Left renal pelvis (tissue), 4 donors: ENCODE measurements at places on chromosomes 16 and 17. TPM values are rescaled to one million over a fixed set of nuclear protein-coding genes. Genes with fewer than 3 reads are reported as not detected.

PHKB gene
- 79.4 TPM for polyA plus RNA-seq

LITAFD gene
- polyA plus RNA-seq = not detected

PPP1R27 gene
- polyA plus RNA-seq = not detected

FTSJ3 gene
- polyA plus RNA-seq = 58.3 TPM

C17orf100 gene
- 8.0 TPM for polyA plus RNA-seq

DOC2B gene
- 89.6 TPM for polyA plus RNA-seq

CHD9NB gene
- 10.4 TPM for polyA plus RNA-seq

DNA sequence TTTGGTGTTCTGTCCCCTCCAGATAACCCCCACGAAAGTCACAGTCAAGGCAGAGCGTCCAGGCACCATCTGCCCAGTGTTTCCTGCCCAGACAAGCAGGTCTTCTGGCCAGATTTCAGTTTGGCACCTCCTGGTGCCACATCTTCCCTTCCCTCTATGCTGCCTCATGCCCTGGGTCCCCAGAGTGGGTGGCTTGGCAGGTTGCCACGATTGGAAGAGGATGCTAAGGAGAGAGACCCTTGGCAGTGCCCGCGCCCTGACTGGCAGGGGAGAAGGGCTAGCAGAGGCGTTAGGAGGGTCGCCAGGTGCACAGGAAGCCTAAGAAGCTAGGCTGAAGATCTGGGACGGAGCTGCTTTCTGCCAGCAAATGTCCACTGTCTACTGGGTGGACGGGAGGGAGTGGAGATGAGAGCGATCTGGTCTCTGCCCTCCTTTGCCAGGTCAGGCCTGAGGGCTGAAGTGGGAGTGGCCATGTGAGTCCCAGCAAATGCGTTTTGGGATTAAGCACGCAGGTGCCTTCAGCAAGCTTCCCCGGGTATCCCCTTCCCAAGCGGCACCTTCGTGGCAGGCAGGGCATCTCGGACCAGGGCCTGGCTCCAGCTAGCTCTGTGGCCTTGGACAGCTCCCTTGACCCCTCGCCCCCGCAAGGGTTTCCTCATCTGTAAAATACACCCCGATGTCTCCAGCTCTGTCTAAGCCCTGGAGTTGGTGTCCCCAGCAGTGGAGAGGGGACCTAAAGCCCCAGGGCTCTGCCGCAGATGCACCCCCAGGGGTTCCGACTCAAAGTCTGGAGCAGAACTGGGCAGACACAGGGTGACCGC is 13.4 kb upstream of the CD300A start:
- DNase-seq = no peak

DNA sequence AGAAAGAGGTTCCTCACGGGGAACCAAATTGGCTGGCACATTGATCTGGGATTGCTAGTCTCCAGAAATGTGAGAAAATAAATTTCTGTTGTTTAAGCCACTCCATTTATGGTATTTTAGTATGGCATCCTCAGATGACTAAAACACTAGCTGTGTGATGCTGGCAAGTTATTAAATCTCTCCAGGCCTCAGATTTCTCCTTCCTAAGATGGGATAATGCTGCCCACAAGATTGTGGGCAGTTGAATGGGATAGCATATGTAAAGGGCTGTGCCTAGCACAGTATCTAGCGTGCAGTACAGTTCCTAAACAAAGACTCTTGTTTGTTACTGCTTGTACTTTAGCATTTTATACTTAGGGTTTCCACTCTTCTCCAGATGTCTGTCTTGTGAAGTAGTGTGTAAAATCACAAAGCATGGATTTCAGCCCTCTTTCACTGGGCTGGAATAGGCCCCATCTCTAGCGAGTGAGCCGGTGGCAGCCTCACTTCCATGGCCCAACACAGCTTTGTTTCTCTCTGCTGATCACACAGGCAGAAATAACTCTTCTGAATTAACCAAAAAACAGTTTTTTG is 38.2 kb upstream of the PHAF1 start:
- DNase-seq = no peak

DNA sequence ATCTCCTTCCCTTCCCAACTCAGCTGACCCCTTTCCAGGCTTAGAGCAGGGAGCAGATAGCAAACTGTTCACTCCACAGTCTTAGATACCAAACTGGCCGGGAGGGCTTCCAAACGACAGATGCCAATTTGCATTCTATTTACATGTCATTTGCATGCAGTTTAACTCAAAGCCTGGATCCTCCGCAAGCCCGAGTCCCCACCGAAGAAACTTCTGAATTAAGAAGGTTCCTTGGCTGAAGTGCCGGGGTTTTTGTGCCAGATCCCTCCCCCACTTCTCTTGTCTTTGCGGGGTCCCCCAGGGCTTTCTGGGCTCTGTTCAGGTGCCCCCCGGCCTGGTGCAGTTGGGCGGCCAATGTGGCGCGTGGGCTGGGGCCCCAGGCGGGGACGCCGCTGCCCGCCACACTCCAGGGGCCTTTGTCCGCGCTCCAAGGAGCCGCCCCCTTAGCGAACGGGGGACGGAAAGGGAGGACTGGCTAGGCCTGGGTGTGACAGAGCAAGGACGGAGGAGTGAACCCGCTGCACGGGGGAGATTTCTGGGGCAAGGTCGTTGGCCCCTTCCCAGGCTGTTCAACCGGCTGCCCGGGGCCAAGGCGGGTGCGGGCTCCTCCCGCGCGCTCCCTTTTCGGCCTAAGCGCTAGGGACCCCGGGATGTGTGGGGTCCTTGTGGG is 1.2 kb downstream of the GPRC5B start:
- DNase-seq = no peak

DNA sequence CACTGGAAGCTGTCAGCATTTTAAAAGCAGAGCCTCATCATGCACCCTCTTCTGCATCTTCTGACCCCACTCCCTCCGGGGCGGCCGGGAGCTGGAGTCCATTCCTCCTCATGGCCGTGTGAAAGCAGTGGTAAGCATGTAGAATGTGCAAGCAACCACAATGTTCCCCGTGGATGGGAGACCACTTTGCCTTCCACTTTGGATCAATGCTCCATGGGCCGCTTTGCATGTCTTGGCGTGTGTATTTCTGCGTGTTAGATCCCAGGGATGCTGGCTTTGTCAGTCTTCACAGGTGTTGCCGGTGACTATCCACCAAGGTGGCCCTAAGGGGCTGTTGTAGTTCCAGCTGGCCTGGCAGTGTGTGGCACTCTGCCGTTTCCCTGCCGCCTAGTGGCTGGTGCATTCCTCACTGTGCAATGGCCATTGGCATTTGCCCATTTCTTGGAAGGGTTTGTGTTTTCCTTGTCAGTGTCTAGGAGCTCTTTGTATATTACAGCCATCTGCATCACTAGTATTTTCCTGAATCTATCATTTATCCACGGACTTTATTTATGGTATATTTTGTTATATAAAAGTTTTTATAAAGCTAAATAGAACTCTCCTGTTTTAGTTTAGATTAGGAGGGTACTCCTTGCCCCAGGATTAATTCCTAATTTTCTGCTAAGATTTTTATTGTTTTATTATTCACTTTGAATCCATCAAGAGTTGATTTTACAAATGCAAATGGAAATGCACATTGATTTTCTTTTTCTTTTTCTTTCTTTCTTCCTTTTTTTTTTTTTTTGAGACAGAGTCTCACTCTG is 5.8 kb upstream of the ALDH3A1 start:
- no peak for DNase-seq

- DNase-seq = no peak
Observed at GRCh38 chr16:86584726-86585721, 6.7 kb downstream of the FOXL1 start.

DNA sequence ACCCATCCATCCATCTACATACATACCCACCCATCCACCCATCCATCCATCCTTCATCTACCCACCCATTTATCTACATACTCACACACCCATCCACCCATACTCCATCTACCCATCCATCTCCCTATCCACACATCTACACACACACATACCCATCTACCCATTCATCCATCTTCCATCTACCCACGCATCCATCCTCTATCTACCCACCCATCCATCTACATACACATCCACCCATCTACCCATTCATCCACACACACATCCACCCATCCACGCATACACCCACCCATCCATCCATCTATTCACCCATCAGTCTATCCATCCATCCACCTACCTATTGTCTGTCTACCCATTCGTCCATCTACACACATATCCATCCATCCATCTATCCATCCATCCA is 227.8 kb downstream of the ZNF423 start:
- DNase-seq = no peak

DNA sequence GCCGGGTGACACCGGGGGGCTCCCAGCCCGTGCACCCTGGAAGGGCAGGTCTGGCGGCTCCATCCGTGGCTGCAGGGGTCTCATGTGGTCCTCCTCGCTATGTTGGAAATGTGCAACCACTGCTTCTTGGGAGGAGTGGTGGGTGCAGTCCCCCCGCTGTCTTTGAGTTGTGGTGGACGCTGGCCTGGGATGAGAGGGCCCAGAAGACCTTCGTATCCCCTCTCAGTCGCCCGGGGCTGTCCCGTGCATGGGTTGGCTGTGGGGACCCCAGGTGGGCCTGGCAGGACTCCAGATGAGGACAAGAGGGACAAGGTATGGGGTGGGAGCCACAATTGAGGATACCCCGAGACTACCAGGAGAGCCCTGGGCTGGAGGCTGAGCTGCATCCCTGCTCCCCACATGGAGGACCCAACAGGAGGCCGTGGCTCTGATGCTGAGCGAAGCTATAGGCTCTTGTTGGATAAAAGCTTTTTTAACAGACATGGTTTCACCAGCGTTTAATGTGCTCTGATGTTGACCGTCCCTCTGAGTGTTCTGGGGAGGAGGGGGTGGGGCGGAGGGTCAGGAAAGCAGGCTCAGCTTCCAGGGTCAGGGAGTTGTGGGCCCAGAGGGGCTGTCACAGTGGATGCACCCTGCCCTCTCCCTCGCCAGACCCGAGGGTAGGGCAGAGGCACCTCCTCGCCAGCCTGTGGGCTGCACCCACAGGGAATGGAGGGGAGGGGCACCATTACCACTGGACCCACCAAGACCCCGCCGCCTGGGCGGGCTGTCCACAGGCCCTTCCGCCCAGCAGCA is 5.4 kb downstream of the SPATA2L start:
- no peak for DNase-seq

DNA sequence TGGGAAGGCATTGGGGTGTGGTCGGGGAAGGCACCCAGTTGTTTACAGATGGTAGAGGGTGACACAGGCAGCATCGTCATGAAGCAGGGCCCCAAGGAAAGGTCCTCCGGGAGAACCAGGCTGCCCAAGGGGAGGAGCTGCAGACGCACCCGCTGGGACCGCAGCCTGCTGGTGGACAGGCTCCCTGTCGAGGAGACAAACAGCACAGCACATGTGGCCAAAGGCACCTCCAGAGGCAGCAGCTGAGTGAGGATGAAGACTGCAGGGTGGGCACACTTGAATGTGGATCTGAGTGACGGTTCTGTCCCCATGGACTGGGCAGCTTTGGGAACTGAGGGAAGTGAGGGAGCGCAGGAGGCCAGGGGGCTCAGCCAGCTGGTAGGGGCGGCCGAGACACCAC is 12.4 kb downstream of the CHMP1A start:
- no peak for DNase-seq

GRCh38 chr17:61672140-61672539 is 81.1 kb upstream of the NACA2 start:
- DNase-seq = no peak

DNA sequence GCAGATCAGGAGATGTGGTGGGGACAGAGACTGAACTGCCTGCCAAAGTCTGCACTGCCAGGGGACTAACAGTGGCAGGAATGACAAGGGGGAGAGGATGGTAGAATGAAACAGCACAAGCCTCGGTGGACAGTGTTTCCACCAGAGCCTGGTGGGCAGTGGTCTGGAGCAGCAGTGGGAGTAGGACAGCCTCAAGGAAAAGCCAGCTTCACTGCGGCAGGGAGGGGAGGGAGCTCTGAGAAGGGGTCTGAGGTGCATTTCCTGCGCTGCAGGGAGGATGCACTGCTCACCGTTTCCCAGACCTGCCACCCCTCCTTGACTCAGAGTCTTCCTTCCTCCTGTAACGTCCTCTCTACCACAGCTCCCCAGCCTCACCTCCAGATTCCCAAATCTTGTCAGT is 33.8 kb downstream of the MARCHF10 start:
- DNase-seq = no peak

DNA sequence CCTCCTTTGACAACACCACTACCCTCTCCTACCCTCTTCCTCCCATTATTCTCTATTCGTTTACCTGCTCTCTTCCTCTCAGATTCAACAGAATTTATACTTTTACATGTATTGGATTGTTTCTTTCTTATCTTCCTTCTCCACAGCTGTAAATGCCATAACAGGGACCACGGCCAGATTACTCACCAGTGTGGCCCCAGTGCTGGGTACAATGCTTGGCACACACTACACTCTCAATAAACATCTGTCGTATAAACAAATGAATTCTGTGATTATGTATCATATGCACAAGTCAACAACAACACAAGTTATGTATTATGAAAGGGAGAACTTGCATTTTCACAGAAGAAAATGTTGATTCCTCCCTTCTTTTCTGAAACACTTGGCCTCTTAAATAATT is 20.0 kb downstream of the AARSD1 start:
- no peak for DNase-seq

- DNase-seq = no peak
Observed at GRCh38 chr17:2082003-2082781, 27.3 kb downstream of the HIC1 start.

- DNase-seq = no peak
Observed at GRCh38 chr16:24396350-24397271, 140.5 kb downstream of the CACNG3 start.

- DNase-seq = no peak
Observed at GRCh38 chr16:71693164-71693563, 31.3 kb downstream of the PHLPP2 start.

DNA sequence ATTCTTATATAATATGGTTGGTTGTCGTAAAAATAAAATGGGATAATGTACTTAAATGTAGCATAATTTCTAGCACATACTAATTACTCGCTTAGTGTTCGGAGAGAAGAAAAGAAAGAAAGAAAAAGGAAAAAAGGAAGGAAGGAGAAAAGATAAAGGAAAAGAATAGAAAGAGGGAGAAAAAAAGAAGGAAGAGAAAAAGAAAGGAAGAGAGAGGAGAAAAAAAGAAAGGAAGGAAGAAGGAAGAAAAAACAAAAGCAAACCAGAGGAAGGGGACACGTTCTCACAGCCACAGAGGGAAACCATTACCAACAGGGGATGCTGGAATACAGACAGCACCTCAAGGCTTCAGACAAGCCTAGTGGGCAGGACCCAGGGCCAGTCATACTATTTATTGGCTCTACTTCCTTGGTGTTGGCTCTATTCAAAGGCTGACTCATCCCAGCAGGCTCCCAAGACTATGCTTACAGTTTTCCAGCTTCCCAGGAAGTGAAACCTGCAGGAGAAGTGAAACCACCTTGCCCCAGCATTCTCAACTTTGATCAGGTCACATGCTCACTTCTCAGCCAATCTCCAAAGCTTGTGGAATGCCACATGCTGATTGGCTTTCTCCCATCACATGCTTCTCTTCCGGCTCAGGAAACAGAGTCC is 273.5 kb upstream of the IRX5 start:
- no peak for DNase-seq

DNA sequence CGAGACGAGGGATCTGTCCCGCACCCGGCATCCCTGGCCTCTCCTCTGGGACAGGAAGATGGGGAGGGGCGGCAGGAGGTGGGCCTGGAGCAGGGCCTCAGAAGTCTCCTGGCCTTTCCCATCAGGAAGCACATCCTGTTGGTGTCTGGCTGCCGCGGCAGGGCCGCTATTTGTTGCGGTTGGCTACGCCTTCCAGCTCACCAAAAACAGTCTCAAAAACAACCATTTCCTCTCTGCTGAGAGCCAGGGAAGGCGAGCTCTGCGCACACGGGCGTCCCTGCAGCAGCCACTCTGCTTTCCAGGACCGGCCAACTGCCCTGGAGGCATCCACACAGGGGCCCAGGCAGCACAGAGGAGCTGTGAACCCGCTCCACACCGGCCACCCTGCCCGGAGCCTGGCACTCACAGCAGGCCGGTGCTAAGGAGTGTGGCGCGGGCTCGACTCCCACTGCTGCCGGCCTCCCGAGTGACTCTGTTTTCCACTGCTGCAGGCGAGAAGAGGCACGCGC is at the start of gene TMEM204:
Gene TMEM204 (plus strand): TSS at position 224 of the 509 bp plus-strand sequence. CDS start 610 bp downstream, outside the sequence.
- DNase-seq = no peak
